ENCODE measurements at places on chromosomes 11 and 22. TPM values are rescaled to one million over a fixed set of nuclear protein-coding genes. Genes with fewer than 3 reads are reported as not detected.

- DNase-seq: no peak
Observed at GRCh38 chr22:25510876-25511275, 53.6 kb upstream of the GRK3 start.

Gene CD6
- not detected for total RNA-seq

GRCh38 chr11:47843361-47844055 lies 4.6 kb downstream of the NUP160 start:
- no peak for DNase-seq

DNA sequence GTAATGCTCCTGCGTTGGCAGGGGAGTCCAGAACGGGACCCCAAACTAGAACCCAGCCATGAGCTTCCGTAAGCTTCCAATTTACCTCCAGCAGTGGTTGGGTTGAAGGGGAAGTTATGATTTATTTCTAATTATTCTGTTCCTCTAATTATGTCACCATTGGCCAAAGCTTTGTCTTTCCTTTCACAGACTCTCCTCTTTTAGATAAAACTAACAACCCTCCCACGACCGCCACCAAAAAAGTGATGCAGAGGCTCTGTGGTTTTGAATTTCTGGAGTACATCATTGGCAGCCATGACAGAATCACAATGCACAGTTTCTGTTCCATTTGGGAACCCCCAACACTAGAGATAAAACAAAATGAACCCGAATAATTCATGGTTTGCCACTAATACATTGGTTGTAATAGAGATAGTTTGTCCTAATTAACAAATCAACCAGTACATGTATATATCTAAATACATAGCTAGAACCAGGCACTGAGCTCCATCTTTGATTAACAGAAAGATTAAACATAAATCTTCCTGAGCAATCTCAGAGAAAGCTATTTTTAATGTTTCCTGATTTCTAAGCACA lies 64.3 kb downstream of the ETS1 start:
- DNase-seq: no peak

- DNase-seq: no peak
Observed at GRCh38 chr11:121163658-121164308, 62.7 kb downstream of the TECTA start.

Gene PANX3
- total RNA-seq: not detected

GRCh38 chr11:16902182-16902581 lies 112.0 kb downstream of the PLEKHA7 start:
- no peak for DNase-seq

Gene ZC3H12C
- total RNA-seq: 10.2 TPM

DNA sequence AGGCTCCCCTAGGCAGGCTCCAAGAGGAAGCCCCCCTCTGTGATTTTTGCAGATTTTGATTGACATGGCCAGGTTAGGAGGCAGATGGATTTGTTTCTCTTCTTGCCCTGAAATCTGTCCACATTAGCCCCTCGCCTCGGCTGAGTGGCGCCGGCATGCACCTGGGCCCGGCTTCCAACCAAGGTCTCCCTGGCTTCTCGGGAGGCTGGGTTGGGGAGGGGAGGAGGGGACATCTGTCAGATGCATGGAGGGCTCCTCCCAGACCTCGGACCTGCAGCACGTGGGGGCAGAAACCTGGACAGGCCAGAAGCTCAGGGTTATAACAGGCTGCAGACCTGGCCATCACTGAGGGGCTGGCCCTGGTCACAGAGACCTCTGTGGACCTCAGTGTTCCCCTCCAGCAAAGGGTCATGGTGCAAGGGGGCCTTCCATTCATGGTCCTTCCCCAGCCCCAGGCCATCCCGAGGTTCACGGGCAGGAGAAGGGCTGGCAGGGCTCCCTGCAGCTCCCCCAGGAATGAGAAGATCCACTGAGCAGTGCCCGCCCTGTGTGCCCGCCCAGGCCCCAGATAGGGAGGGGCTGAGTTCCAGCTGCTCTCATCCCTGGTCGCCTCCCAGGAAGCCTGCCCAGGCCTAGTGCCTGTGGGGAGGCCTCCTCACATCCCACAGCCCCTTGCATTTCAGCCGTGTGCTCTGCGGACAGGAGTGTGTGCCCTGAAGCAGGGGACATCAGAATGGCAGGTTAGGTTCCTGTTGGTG lies 747.8 kb downstream of the BRD1 start:
- DNase-seq: peak; percentile 79

GRCh38 chr11:31464436-31464835 lies 45.0 kb downstream of the IMMP1L start:
- DNase-seq: no peak

Gene CYB5R3
- 382 TPM for total RNA-seq

- DNase-seq: no peak
Observed at GRCh38 chr11:94595076-94595475, 27.9 kb downstream of the PIWIL4 start.

Gene POU2AF1
- total RNA-seq: not detected

DNA sequence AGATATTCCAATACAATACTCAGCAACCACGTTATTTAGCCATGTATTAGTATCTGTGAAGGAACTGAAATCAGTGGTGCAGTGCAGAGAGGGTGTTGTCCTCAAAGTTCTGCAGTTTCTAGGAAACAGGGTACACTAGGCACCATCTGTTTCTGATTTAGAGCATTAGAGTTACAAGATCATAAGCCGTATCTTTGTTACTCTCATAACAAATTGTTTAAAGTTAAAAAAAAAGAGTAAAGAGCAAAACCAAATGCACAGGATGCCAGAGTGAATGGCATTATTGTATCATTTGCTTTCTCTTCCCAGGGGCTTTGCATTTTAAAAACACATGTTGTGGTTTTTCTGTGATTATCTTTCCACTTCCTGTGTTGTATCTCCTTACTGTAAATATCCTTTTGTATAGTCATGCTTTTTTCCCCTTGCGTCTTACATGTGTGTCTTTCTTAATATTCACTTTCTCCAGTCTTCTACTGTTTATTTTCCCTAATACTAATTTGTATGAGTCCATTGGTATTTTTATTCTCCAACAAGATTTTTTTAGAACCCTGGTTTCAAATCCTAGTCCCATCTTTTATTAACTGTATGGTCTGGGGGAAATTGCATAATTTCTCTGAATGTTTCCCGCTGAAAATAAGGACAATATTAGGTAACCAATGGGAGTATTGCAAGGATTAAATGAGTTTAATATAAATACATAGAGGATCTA lies 15.2 kb upstream of the NUP160 start:
- no peak for DNase-seq

- DNase-seq: no peak
Observed at GRCh38 chr11:8262552-8263108, 1.0 kb downstream of the LMO1 start.

Gene DCDC1
- not detected for total RNA-seq

Gene TST
- 25.3 TPM for total RNA-seq

Gene HOATZ
- total RNA-seq: not detected

Gene MLC1
- total RNA-seq: 0.77 TPM

DNA sequence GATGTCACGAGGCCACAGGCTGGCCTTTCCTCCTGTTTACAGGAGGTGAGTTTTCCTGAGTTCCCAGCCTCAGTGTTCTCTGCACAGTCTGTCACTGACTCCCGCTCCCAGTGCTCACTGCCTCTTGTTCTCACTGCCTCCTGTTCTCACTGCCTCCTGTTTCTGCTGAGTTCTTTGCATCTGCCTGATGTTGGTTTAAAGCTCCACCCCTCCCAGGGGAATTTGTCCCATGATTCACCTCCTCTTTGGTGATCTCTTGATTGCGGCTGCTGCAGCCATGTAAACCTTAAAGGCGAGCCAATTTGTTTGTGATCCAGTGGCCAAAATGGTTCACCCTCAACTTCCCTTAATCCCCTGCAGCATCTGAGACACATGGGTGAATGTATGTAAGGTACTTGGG lies 6.0 kb upstream of the TUBA8 start:
- no peak for DNase-seq

GRCh38 chr22:42791721-42792452 lies 65.2 kb downstream of the ARFGAP3 start:
- DNase-seq: peak; percentile 77

- DNase-seq: no peak
Observed at GRCh38 chr22:20089226-20089976, 9.4 kb downstream of the DGCR8 start.

DNA sequence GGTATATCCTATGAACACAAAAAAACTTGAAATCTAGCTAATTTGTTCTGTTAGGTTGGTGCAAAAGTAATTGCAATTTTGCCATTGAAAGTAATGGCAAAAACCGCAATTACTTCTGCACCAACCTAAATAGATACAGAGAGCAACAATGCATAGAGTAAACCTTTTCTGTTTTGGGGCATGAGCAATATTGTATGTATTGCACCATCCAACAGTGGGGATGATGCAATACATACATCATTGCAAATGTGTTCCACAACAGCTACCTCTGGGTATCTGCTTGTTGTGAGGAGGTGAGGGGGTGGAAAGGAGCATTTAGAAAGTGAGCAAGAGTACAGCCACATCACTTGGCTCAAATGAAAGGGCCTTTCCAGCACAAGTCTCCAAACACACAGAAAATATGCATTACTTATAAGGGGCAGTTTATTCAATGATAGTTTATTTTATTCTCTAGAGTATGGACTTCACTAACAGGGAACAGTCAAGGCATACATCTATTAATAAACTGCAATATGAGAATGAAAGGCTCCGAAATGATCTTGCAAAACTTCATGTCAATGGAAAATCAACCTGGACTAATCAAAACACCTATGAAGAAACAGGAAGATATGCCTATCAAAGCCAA lies 77.3 kb downstream of the DEUP1 start:
- DNase-seq: no peak

GRCh38 chr11:119409731-119410130 lies 13.2 kb downstream of the THY1 start:
- no peak for DNase-seq

- no peak for DNase-seq
Observed at GRCh38 chr22:28316014-28316413, 363.6 kb downstream of the TTC28 start.

DNA sequence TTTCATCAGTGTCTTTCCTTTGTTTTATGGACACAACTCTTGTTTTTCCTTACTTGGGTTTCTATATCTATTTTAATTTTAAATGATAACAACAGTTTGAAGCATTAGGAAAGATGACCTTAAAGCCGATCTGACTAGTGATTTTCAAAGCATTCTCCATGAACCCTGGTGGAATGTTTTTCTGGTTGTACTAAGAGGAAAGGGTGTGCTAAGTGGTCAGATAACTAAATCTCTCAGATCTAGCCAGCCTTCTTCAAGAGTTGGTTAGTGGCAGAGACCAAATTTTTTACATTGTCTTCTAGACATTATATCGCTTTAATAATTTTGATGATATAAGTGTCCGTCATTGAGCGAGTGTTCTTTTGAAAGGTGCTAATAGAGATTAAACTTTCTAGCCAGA lies 134.4 kb downstream of the METTL15 start:
- no peak for DNase-seq

Gene OR4D5
- not detected for total RNA-seq

DNA sequence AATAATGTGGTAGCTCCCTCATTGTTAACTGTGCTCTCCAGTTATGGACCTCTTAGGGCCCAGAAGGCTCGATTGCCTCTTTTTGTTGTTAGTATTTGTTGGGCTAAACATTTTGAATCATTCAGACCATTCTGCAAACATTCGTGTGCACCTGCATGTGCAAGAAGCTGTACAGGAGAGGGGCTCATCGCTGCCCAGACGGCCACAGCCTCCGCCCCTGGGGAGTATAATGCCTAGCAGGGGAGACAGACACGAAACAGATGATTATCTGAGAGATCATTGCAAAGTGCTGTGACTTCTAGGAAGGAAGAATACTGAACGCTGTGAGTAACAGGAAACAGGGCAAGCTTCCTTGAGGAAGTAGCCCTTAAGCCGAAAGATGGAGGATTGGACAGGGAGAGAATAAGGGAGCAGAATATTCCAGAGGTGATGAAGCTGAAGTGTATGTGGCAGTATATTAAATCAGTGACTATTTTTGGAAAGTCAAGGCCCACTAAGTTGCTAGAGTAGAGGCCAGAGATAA lies 123.3 kb upstream of the RASSF10 start:
- DNase-seq: no peak

Measured in chondrocyte (in vitro differentiated cells).